Ascending aorta (tissue), 2 donors: ENCODE measurements at places on chromosomes 2 and 18.

DNA sequence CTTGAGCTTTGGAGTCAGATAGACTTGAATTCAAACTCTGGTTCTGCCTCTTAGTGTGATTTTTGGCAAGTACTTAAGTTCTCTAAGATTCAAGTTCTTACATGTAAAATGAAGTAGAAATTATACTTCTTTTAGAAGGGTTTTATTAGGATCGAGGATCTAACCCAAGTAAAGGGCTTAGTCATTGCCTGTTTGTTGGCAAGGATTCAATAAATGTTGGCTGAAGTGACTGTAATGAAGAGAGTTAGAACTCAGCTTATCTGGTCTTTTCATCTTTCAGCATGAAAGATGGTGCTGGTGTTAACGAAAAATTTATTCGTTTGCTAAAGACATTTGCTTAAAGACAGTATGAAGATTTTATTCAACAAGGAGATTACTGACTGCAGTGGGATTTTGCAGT is 315.9 kb upstream of the THUMPD2 start:
- no peaks in the 10 kb centered on the region for H3K36me3 ChIP-seq
- no peaks in the 10 kb centered on the region for H3K27me3 ChIP-seq
- H3K27ac ChIP-seq, result no peak overlapping the region
- H3K4me1 ChIP-seq, result peaks cover 6% of the 10 kb centered on the region
- no peak for DNase-seq

DNA sequence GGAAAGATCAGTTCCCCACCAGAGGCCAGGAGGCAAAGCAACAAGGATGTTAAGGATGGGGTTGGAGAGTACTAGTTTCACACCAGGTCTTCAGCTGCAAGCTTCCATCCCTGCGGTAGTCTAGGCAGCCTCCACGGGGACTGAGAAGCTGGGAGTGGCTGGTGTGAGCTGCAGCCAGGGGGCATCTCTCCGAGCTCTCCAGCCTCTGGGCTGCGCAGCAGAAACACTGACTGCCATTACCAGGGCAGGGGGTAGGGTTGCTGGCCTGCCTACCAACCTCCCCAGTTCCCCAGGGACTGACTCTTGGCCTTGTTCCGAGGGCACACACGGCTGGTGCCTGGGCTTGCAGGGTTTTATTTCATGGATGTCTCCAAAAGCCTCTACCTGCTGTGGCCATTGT is 15.9 kb downstream of the GATA6 start:
- H3K27ac ChIP-seq, result peak overlapping the region; percentile 89
- H3K4me3 ChIP-seq, result peak overlapping the region; percentile 39
- DNase-seq, result no peak
- H3K36me3 ChIP-seq, result peaks cover 13% of the 10 kb centered on the region

DNA sequence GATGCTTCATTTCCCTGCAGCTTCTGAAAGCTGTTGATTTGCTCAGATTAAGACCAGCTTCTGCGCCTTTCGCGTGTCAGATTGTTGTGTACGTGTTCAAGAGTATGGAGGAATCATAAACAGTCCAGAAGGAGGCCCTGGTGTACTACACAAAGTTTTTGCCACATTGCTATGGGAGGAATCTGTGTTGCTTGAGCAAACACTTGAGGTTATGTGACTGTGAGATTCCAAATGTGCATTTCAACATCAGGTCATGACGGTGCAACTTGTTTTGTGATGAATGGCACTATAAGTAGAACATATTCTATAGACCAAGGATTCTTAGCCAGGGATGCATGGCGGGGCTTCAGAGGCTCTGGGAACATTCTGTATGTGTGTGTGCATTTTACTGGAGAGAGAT is 35.0 kb downstream of the SRSF7 start:
- H3K27ac ChIP-seq, result no peak overlapping the region
- peaks cover 2% of the 10 kb centered on the region for H3K36me3 ChIP-seq
- H3K4me3 ChIP-seq, result no peak overlapping the region
- no peak for DNase-seq

- H3K27me3 ChIP-seq, result no peaks in the 10 kb centered on the region
- H3K4me3 ChIP-seq, result no peak overlapping the region
- peaks cover 40% of the 10 kb centered on the region for H3K4me1 ChIP-seq
- H3K27ac ChIP-seq, result no peak overlapping the region
- no peak for DNase-seq
Measured at GRCh38 chr18:23460285-23461273, 7.5 kb downstream of the RIOK3 start.

- H3K4me1 ChIP-seq, result peaks cover 4% of the 10 kb centered on the region
- H3K4me3 ChIP-seq, result peak overlapping the region; percentile 62
- H3K36me3 ChIP-seq, result no peaks in the 10 kb centered on the region
- H3K27me3 ChIP-seq, result no peaks in the 10 kb centered on the region
- peak overlapping the region; percentile 15 for H3K27ac ChIP-seq
- no peak for DNase-seq
Measured at GRCh38 chr18:48007955-48008701, 77.7 kb upstream of the SMAD2 start.

DNA sequence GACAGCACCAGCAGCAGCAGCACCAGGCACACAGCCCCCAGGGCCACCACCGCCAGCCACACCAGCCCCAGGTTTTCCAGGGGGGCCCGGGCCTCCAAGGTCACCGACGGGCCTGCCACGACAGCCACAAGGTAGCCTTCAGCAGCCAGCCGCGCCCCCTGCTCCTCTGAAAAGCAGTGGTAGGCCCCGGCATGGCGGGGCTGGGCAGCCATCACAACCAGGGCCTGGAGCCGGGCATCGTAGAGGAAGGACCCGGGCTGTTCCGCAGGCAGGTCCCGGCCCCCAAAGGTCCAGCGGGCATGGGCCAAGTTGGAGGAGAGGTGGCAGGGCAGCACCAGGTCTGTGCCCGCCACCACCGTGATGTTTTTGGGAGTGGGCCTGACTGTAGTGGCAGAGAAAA is 3.3 kb upstream of the ANKRD39 start:
- no peak overlapping the region for H3K4me3 ChIP-seq
- no peaks in the 10 kb centered on the region for H3K27me3 ChIP-seq
- H3K4me1 ChIP-seq, result peaks cover 23% of the 10 kb centered on the region
- peaks cover 59% of the 10 kb centered on the region for H3K36me3 ChIP-seq

DNA sequence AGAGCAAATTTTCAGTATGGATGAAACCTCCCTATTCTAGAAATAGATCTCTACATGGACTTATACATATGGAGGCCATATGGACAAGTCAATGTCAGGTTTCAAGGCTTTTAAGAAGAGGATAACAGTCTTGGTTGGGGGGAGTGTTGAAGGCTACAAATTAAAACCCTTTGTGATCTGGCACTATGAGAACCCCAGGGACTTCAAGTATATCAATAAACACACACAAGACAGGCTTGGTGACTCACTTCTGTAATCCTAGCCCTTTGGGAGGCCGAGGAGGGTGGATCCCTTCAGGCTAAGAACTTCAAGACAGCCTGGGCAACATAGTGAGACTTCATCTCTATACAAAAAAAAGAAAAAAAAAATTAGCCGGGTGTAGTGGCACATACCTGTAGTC is 127.2 kb upstream of the SP5 start:
- DNase-seq, result no peak
- H3K27ac ChIP-seq, result no peak overlapping the region
- H3K4me3 ChIP-seq, result no peak overlapping the region
- no peaks in the 10 kb centered on the region for H3K27me3 ChIP-seq
- no peaks in the 10 kb centered on the region for H3K4me1 ChIP-seq

DNA sequence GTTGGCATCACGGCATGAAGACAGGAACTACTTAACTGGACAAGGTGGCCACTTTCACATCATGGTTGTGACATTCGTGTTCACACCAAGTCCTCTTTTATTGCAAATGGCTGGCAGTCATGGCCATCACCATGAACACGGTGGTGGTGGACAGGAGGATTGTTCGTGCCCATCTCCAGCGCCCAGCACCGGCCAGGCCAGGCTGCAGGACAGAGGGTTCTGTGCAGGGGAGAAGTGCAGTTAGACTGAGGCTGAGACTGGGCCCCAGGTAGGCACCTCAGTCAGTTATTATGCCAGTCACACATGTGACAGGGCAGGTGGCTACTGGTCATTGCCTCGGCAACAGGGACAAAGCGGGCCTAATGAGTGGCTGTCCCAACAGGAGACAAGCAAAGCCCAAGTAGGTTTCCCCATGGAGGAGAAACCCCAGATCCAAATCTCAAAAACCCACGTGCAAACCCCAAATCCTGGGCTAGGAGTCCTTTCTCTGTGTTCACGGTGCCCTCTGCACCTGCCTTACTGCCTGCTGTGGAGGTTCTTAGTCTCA is 468.1 kb upstream of the MYT1L start:
- H3K36me3 ChIP-seq, result no peaks in the 10 kb centered on the region
- no peaks in the 10 kb centered on the region for H3K4me1 ChIP-seq
- H3K27ac ChIP-seq, result no peak overlapping the region
- H3K27me3 ChIP-seq, result no peaks in the 10 kb centered on the region
- no peak for DNase-seq

DNA sequence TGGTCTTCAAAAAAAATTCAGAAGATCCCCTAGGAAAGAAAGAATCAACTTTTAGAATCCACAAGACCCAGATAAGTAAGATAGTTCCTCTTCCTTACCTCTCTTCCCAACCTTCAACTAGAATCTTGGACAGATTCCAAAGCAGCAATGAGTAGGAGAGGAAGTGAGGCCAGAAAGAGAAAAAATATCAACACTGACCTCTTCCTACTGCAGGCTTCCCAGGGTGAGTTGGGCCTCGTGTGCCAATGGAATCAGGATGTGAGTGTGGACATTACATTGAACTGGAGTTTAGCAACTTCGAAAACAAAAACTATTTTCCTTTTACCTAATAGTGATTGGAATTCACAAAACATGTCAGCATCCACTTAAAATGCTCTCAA is 102.5 kb upstream of the PIEZO2 start:
- no peaks in the 10 kb centered on the region for H3K36me3 ChIP-seq
- DNase-seq, result no peak
- H3K27me3 ChIP-seq, result no peaks in the 10 kb centered on the region
- no peak overlapping the region for H3K4me3 ChIP-seq
- no peaks in the 10 kb centered on the region for H3K4me1 ChIP-seq

DNA sequence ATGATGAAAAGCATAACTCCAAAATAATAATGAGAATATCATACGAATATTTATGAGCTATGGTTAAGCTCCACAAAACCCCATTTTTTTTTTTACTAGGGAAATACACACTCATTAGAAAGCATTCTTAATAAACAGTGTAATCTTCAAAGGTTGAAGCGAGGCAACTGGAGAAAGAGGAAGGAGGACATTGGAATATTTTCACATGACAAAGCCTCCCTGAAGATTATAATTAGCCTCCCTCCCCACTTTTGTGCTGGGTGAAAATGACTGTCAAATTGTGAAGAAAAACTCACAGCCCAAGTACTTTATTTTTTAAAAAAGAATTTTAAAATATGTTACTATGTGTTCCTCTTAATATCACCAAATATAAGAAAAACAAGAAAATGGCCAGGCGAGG is 64.1 kb upstream of the NFU1 start:
- no peak for DNase-seq
- no peaks in the 10 kb centered on the region for H3K4me1 ChIP-seq
- H3K36me3 ChIP-seq, result peaks cover 39% of the 10 kb centered on the region
- no peak overlapping the region for H3K27ac ChIP-seq
- no peaks in the 10 kb centered on the region for H3K27me3 ChIP-seq

- H3K4me1 ChIP-seq, result no peaks in the 10 kb centered on the region
- H3K4me3 ChIP-seq, result no peak overlapping the region
- H3K36me3 ChIP-seq, result peaks cover 20% of the 10 kb centered on the region
- DNase-seq, result no peak
- H3K27ac ChIP-seq, result no peak overlapping the region
Measured at GRCh38 chr2:55555977-55556376, 36.5 kb downstream of the CFAP36 start.

DNA sequence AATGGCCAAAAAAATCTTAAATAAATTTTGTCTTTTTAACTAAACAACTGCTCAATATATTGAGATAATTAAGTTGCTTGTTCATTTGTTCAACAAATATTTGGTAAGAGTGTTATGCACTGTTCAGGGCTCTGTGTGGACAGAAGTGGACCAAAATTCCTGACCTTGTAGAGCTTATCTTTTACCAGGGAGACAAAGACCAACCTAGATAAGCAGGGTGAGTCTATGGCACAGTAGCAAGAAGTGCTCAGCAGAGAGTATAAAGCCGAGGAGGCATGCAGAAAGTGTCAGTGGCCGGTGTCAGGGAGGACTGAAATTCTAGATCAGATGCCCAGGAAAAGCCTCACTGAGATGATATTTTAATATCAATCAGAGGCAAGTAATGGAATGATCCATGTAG is 2.6 kb downstream of the RAB27B start:
- no peaks in the 10 kb centered on the region for H3K36me3 ChIP-seq
- no peak for DNase-seq
- no peak overlapping the region for H3K4me3 ChIP-seq
- H3K4me1 ChIP-seq, result no peaks in the 10 kb centered on the region
- no peak overlapping the region for H3K27ac ChIP-seq
- H3K27me3 ChIP-seq, result no peaks in the 10 kb centered on the region

- H3K27ac ChIP-seq, result no peak overlapping the region
- H3K27me3 ChIP-seq, result no peaks in the 10 kb centered on the region
- no peak overlapping the region for H3K4me3 ChIP-seq
- H3K4me1 ChIP-seq, result no peaks in the 10 kb centered on the region
- DNase-seq, result no peak
Measured at GRCh38 chr2:226874749-226875148, 38.9 kb downstream of the RHBDD1 start.

- no peaks in the 10 kb centered on the region for H3K27me3 ChIP-seq
- no peak overlapping the region for H3K27ac ChIP-seq
- no peaks in the 10 kb centered on the region for H3K36me3 ChIP-seq
- no peaks in the 10 kb centered on the region for H3K4me1 ChIP-seq
- DNase-seq, result no peak
- no peak overlapping the region for H3K4me3 ChIP-seq
Measured at GRCh38 chr2:115386465-115386864, 944.0 kb downstream of the DPP10 start.

GRCh38 chr2:63846487-63846886 is 4.8 kb downstream of the UGP2 start:
- no peak overlapping the region for H3K4me3 ChIP-seq
- DNase-seq, result no peak
- H3K4me1 ChIP-seq, result no peaks in the 10 kb centered on the region
- no peaks in the 10 kb centered on the region for H3K27me3 ChIP-seq
- H3K27ac ChIP-seq, result peak overlapping the region; percentile 46

GRCh38 chr2:10467401-10467800 is 19.3 kb upstream of the ODC1 start:
- no peak for DNase-seq
- no peak overlapping the region for H3K27ac ChIP-seq
- no peaks in the 10 kb centered on the region for H3K4me1 ChIP-seq

DNA sequence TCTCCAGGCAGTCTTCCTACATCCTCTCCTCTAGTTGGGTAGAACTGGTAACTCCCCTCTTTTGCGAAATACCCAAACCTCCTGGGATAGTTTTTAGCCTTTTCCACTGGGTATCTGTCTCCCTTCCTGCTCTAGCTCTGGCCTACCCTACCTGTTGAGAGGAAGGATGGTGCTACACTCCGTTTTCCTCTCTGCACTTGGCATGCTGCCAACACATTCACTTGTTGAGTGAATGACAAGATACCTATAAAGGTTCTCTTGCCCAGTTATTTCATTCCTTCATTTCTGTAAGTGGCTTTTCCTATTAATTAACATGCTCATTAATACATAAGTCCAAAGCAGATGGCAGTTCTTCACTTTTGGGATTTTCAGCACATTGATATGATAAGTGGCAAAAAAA is 293.8 kb downstream of the CNTNAP5 start:
- no peaks in the 10 kb centered on the region for H3K27me3 ChIP-seq
- H3K4me1 ChIP-seq, result no peaks in the 10 kb centered on the region
- no peak overlapping the region for H3K4me3 ChIP-seq
